Neural progenitor cell (in vitro differentiated cells): ENCODE measurements at places on chromosomes 6 and 20.

DNA sequence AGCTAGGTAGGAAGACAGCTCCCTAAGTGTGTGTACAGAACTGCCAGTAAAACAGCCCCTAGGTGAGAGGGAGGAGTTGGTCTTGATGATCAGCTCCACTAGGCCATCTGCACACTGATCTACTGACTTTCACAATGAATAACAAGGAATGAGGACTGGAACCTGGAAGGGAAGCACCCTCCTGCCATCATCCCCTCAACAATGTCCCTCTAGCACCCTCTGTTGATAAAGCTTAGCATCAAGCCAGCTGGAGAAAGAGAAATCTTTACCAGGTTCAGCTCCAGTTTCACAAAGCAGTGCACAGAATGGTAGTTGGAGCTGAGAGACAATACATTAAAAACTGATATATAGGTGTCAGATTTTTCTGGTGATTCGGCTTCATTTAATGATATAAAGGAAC lies 57.2 kb upstream of the IRAK1BP1 start:
- peak; percentile 70 for DNase-seq

- DNase-seq, result no peak
Observed at GRCh38 chr6:111666847-111667246, 61.2 kb upstream of the TRAF3IP2 start.

- peak; percentile 83 for DNase-seq
Observed at GRCh38 chr6:89411145-89412070, 665 bp downstream of the RRAGD start.

GRCh38 chr6:55445648-55446204 lies 118.5 kb downstream of the GFRAL start:
- peak; percentile 43 for DNase-seq

GRCh38 chr20:19648024-19648423 lies 110.0 kb upstream of the RIN2 start:
- DNase-seq, result no peak

DNA sequence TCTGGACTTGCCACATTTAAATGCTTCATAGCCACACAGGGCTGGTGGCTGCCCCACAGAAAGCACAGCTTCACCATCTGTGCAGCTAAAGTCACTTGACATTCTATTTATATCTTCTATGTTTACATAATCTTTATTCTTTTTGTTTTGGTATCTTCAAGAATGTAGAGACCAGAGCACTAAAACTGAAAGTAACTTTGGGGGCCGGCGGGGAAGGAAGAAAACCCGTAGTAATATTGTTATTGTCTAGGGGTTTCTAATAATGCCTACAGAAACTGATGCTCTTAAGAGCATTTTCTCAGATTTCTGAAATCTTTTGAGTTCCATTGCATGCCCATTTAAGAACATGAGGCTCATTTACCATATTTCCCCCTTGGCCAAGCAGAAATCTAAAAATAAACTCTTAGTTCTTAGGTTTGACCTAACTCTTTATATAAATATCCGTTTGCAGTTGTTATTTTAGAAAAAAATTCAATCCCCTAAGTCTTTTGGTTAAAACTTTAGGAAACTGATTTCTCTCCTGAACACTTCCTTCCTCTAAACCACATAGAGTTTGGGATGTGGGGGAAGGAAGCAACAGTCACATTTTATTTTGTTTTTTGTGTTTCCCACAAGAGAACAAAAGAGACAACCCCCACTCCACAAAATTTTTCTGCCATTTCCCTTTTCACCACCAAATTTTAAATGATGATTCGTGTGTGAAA lies 207.6 kb downstream of the OGFRL1 start:
- no peak for DNase-seq

DNA sequence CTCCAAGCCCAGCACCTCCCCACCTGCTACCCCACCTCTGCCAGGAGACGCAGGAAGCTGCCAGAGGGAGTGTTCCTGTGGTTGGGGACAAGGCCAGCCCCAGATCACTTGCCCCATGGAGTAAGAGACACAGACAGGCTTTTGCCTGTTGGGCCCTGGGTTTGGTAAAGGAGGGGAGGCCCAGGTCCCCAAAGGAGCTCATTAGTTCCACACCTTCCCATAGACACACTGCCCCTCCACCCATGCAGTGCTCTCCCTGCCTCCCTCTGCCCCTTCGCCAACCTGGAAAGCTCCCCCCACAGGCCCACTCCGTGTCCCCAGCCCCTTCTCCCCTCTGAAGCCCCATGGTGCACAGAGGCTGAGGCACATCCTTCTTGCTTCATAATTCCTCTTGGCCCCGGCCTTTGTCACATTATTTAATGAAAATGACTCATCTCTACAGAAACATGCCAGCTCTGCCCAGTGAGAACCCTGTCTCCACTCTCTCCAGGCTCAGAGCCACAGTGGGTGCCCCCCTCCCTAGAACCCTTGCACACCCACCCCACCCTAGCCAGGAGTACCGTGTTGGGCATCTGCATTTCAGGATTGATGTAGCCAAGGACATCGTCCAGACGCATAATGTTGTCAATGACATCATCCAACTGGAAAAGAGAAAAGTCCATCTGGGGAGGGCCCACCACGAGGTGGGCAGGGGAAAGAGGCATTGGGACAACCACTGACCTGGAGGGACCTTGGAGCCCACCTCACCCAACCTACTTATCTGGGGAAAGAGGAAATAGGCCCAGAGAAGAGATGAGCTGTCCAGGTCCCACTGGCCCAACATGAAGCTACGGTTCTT lies 46.0 kb downstream of the TFEB start:
- DNase-seq, result no peak

DNA sequence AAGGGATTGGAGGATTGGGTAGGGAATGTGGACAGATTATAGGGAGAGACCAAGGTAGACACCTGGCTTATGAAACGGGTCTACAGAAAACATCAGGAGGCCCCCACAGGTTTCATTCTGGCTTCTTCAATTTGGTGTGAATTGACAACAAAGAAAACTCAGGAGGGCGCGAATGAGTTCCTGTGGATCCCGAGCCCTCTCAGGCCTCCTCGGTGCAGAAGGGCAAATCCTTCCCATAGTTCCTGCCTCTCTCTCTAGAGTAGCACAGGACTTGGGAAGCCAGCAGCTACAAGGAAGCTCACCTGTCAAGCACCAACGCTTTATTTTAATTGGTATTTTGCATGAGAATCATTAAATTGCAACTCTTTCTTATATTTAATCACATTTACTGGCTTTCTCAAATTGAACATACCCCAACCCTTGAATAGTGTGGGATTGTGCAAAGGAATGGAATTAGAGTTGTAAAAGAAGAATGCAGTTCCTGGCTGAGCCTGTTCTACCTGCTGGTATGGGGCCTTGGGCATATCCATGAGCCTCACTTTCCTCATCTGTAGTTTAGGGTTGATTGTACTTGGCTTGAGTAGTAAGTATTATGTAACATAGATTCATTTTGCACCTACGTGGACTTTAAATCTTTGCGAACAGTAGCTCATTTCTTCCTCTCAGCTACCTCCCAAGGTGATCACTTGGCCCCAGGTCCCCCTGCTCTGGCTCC lies 56.4 kb upstream of the PHACTR2 start:
- DNase-seq, result peak; percentile 33
